ENCODE measurements at places on chromosomes 1 and 21. TPM values are rescaled to one million over a fixed set of nuclear protein-coding genes. Genes with fewer than 3 reads are reported as not detected.
A peak's percentile ranks its signal among the peaks of the same experiment; 100 is the strongest.

DNA sequence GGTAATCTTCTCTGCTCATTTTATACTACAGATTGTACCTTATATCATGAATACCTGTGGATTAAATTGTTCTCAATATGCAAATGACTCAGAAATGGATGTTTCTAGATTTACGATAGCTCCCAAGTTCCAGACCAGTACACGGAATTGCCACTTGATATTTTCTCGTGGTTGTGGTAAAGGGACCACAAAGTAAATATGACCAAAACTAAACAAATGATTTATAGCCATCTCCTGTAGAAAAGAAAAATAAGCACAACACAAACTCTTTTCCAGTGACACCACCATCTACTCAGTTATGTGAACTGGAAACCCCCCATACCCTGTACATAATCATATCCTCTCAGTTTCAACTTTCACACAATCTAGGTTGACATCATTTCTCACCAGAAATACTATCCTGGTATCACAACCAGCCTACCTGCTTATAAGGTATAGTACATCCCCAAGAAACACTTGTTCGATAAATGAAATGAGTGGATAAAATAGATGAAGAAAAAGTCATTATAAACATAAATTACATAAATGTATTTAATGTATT is 172.3 kb downstream of the ADGRL4 start:
- no peak for DNase-seq

HCRTR1 gene
- total RNA-seq, result not detected

STPG1 gene
- total RNA-seq, result 9.1 TPM

DNA sequence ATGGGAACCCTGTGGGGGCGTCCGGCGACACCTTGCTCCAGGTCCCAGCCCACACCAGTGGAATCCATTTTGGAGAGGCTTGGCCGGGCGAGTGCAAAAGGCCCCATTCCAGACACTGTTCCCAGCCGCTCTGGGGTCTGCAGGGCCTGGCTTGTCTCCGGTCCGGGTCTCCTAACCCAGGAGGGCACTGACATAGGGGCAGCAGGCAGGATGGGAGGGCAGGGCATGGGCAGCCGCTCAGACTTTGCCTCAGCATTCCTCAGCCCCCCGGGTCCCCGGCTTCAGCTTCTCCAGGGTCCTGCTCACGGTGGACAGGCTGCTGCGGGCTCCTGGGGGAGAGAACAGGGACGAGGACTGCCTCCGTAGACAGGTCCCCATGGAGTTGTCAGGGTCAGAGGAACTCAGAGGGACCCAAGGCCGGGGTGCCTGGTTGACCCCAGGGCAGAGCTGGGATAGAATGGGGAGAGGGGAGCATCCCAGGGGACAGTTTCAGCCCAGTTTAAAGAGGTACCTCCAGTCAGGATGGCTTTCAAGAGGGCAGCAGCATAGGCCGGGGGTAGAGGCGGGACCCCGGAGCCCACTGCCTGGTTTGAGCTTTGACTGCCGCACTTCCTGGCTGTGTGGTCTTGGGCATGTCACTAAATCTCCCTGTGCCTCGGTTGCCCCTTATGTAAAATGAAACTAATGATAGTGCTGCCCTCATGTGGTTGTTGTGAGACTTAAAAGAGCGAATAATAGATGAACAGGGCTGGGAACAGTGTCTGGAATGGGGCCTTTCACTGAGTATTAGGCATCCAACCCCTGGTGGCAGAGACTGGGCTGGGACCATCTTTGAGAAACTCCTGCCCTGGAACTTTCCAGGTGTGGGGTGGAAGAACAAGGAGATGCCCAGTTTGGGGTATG is 3.7 kb downstream of the KNCN start:
- peak; percentile 29 for DNase-seq

GRCh38 chr1:237972186-237972585 is 81.5 kb upstream of the ZP4 start:
- no peak for DNase-seq

PDZK1IP1 gene
- total RNA-seq, result 231 TPM

All from Calu3 (cell line).